ENCODE measurements at places on chromosomes 2 and 18.

GRCh38 chr18:54151376-54151775, 73.1 kb downstream of the MBD2 start:
- DNase-seq: no peak

- DNase-seq: no peak
These were observed 24.6 kb downstream of the ALPK2 start for GRCh38 chr18:58604311-58604710.

DNA sequence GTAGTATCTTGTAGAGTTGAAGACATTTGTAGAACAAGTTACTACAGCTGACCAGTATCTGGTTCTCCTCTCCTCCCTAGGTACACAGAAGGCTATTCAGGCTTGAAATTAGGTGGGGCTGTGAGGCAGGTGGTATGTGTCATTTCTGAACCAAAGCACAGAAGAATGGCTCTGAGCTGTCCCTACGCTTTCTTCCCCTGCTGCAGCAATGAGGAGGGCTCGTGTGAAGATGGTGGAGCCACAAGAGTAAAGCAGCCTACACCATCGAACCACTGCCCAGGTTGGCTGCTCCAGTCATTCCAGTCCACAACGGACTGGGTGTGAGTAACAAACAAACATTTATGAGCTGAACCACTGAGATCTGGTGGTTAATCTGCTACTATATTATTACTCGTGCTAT, 148.9 kb downstream of the DTNB start:
- DNase-seq: no peak

DNA sequence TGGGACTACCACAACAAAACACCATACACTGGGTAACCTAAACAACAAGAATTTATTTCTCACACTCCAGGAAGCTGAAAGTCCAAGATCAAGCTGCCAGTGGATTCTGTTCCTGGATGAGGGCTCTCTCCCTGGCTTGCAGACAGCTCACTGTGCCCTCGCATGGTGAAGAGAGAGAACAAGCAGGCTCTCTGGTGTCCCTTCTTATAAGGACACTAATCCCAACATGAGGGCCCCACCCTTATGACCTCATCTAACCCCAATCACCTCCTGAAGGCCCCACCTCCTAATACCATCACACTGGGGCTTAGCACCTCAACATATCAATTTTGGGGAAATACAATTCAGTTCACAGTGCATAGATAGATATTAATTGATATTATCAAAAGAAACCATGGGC, 83.5 kb downstream of the BIN1 start:
- no peak for DNase-seq

DNA sequence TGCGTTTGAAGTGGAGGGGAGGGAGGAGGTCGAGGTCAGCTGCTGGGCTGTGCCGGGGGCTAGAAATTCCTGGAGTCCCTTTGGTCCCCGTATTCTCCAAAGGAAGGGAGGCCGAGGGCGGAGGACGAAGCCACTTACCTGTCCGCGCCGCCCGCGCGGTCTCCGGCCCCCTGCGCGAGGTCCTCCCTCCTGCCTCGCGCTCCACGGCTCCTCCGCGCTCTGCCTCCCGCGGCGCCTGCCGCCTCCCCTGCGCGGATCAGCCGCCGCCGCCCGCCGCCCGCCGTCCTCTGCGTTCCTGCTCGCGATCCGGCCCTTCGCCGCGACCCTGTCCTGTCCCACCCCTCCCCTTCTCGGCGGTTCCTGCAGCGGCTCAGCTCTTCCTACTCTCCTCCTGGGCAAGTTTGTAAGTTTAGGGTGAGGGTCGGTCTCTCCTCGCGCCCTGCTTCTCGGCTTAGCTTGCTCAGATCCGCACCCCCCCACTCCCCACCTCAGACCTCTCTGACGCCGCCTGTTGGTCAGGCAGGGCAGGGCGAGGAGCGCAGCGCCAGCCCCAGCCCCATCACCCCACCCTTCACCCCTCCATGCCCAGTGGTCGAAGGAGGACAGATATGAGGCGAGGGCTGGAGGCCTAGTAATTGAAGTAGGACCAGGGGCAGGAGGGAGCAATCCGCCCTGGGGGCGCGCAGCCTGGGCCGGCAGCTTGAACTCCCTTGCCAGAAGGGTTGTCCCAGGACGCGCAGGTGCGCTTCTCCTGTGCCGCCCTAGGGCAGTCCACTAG, 9.7 kb upstream of the SKOR2 start:
- no peak for DNase-seq

DNA sequence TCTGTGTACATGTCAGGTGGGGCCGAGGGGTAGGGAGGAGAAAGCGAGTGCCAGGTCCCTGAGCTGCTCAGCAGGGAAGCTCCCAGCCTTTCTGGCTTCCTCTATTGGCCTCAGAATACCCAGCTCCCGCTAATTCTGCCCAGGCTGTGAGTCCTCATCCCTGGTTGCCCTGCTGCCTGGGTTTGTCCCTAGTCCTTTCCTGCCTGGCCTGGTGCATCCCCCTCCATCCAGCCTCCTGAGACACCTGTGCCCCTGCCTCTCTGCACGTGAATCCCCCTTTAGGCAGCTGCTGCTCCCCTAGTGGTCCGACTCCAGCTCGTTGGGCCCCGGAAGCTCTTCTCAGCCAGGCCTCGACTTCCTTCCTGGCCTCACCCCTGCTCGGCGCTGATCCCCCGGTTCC, 54.6 kb downstream of the INHBB start:
- no peak for DNase-seq

DNA sequence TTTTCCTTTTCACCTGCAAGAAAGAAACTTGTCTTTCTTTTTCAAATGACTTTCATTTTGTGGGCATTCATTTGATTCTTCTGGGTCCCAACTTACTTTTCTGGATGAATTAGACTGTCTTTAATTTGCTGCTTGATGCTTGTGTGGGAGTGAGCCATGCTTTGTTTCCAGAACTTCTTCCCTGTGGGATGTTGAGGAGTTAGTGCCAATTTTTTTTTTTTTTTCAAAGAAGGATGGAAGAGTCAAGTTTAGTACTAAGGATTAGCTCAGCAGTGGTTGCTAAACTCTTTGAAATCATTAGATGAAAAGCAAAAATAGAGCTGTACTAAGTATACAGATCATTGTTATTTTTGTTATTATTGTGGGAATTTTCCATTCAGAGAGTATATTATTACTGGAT, 17.2 kb upstream of the KCTD1 start:
- DNase-seq: no peak

DNA sequence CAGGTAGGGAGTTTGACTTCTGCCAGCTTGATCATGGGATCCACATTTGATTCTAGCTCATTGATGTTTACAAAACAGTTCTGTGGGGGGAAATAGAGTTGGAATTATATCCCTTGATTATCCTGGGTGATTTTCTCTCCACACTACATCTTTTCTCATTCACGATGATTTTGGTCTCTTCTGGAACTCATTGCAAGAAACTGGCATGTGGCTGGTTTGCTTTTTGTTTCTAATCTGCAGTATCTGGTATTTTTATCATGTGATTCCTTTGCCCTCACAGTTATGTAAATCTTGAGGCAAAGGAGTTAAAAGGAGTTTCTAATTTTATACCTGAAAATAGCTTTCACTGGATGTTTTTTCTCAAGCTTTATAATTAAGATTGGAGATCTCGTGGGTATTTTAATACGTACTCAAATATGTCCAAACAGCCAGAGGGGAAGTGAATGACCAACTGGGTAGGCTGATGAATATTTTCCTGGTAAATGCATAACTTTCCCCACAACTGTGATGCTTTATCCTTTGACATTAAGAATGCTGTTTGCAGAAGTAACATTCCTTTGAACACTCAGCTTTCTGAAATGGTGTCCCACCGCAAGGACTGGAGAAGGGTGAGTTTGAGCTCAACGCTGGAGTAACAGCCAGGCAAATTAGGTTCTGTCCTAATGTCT, 502.9 kb upstream of the ZEB2 start:
- DNase-seq: peak; percentile 89

DNA sequence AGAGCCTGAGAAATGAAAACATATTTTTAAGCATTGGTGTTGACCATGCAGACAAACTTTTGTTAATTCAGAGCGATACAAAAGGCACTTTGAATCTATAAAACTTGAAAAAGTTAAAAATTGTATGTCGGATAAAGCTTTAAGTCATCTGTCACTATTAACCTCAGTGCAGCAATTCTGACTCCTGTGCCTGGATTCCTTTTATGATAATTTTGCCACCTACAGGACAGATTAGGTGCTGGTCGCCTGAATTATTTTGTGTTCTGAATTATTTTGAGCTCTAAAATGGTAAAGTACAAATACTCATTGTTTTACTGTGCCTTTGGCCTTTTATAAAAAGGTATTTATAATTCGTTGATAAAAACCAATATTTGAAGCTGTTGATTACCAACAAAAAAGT, 19.4 kb upstream of the RNF138 start:
- DNase-seq: no peak

- DNase-seq: no peak
These were observed 150.7 kb downstream of the DYSF start for GRCh38 chr2:71603851-71604725.

GRCh38 chr18:51163543-51163942, 33.9 kb downstream of the MEX3C start:
- DNase-seq: no peak

- DNase-seq: no peak
These were observed 27.2 kb downstream of the G6PC2 start for GRCh38 chr2:168928113-168928831.

DNA sequence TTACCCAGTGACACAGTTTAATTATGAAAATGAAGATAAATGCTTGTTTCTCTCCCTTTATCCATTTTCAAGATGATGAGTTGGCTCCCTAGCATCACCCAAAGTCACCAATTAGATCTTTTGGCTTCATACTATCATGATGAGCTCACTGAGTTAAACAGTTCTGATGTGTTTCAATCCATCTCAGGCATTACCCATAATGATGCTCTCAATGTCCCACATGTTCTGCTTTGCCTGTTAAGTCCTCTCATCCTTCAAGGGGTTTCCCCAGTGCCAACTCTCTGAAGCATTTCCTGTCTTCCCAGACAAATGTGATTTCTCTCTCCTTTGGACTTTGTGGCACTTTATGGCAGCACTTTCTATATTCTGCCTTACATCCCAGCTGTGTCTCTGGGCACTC, 92.6 kb downstream of the EPB41L3 start:
- peak; percentile 53 for DNase-seq

GRCh38 chr2:152609699-152610098, 107.6 kb downstream of the PRPF40A start:
- no peak for DNase-seq

DNA sequence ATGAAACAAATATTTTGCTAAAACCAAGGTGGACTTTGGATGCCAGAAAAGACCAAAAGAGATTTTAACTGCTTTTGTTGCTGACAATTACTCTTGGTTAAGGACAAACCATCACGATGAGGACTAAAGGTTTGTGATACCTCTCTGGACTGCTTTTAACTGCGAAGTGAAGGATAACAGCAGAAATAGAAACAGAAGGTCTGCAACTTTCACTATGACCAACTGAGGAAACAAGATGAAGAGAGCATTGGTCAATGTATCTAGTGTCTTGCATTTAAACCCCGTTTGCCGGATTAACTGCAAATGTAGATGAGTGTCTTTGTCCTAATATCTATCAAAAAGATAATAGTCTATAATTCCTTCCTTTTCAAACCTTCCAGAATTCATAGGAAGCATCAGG, 541.7 kb downstream of the ERBB4 start:
- DNase-seq: no peak

DNA sequence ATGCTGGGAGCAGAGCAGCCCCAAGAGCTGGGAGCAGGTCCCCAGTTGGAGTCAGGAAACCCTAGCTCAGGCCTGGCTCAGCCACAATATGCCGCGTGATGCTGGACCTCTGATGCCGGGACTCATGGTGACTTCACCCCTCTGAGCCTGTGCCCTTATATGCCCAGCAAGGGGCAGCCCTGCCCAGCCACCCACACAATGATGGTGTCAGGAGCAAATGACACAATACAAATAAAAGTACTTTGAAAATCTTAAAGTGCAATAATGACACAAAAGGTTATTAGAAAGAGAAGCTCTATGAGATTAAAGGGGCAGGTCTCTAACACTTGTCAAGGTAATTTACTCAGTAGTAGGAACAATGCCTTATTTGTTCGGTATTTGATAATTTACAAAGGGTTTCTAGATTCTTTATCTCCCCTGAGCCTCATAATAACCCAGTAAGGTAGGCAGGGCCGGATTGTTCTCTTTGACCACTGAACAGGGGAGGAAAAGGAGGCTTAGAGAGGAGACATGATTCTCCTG, 18.3 kb upstream of the KIF3C start:
- no peak for DNase-seq

DNA sequence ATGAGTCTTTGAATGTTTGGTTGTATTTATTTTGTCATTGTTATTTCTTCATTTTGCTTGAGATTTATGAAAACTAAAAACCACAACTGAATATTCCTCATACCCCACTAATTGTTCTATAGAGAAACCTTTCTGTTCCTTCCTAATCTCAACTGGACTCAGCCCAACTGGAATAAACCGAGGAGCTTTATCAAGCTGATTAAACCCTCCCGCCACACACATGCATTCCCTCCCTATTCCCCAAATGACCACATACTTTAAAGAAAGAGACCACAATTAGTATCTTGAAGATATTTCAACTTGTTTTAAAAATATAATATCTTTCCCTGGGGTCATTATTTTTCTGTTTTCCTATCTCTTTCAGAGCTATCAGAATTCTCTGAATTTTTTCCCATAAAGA, 107.5 kb downstream of the OSR1 start:
- no peak for DNase-seq

GRCh38 chr2:43438342-43438741, 157.5 kb downstream of the THADA start:
- DNase-seq: no peak

DNA sequence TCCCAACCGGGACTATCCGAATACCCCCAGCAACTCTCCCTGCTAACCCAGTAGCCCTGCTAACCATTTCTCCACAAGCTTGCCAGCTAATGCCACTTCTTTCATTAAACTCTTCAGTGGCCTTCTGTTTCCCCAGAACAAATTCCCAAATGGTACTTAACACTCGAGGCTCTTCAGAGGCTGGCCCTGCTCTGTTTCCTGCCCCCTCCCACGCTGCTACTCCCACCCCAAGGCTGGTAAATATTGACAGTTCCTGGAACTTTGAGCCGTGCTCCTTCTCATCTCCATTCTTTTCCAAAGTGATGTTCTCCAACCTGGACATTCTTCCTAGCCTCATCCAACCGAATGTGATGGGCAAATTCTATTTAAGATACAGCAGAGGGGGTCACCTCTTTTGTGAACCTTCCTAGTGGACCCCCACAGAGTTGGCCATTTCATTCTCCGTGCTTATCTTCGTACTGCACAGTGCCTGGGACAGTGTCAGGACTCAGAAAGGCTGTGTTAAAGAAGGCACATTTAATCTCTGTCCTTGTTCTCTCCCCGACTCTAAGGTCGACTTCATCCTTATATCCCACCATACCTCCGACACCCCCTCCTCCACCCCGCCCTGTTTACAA, 3.2 kb upstream of the KIDINS220 start:
- no peak for DNase-seq

GRCh38 chr2:207884127-207884526, 114.4 kb upstream of the FZD5 start:
- no peak for DNase-seq

GRCh38 chr2:202660796-202661195, 26.0 kb downstream of the FAM117B start:
- no peak for DNase-seq
